ENCODE measurements at places on chromosomes 11 and 22.
A peak's percentile ranks its signal among the peaks of the same experiment; 100 is the strongest.

GRCh38 chr11:60511393-60511792, 3.8 kb upstream of the MS4A13 start:
- DNase-seq: no peak

- no peak for DNase-seq
Observed at GRCh38 chr22:36831206-36831605, 14.4 kb upstream of the PVALB start.

GRCh38 chr11:33773987-33774735, at the start of gene FBXO3:
FBXO3 (minus strand) TSS chr11:33774520; CDS start chr11:33774497, 23 bp downstream.
- peak; percentile 85 for DNase-seq

- DNase-seq: no peak
Observed at GRCh38 chr22:49090853-49091135, 736.9 kb downstream of the BRD1 start.

GRCh38 chr11:59459916-59460315, 3.2 kb downstream of the OR4D6 start:
- no peak for DNase-seq

DNA sequence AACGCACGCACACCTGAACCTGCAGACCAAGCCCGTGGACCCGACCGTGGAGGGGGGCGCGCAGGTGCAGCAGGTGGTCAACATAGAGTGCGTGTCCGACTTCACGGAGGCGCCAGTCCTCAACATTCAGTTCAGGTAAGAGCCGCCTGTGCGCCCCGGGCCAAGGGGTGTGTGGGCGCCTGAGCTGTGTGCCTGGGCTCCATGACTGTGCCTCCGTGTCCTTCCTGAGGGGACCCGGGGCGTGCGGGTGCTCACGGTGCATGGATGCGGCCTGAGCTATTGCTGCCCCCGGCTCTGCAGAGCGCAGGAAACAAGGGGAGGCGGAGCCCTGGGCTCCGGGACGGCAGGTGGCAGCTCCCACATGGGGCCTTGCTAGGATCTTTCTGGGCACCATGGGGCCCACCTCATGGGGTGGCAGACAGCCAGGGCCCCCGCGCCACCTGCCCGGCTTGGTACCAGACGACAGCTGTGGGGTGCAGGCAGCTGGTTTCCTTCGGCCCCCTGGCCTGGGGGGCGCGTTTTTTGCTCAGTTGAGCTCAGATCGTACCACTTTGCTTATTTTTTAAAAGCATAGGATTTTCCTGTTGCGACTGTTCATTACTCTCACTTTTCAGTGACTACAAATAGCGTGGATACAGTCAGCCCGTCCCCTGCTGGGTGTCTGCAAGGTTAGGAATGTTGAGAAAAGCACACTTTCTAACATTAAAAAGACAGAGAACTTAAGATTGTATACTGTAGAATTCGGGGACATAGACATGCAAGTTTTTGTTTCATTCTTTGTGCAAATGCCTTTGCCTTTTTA, 28.3 kb downstream of the MUC6 start:
- DNase-seq: no peak

DNA sequence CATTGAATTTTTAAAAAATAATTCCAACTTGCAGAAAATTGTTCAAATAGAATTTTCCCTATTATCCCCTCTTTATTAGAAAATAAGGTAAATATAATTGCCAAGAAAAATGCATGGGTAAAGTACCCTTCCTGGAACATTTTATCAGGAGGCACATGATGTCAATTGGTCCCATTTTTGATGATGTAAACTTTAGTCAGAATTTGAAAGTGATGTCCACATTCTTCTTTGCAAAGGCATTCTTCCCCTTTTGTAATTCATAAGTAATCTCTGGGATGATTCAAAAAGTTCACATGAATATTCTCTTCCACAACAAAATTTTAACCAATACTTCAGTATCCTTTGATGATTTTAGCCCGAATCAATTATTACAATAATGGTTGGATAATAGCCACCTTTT, 86.9 kb upstream of the ANO3 start:
- no peak for DNase-seq

DNA sequence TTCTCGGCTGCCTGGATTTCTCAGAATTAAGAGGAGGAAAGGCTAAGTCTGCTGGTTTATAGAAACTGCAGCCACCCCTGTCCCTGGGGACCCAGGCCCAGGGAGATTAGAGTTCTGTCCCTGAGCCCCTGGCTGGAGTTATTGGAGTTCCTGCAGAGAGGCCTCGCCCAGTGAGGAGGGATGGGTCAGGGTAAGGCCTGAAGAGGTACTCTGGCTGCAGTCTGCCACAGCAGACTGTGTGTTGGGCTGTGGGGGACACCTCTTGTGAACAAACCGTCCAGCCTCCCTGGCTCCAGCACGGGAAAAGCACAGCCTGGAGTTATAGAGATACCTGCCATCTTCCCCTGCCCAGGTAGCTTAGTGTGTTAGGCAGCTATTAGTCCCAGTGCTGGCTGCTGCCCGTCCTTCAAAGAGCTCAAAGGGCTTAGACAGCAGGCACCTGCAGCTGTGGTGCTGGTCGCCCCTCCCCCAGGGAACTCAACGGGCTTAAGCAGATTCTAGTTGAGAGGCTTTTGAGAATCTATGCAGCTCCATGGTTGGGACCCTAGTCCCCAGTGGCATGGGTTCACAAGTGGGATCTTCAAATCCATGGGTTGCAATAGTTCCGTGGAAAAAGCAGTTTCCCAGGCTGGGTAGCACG, 36.6 kb upstream of the MUC15 start:
- no peak for DNase-seq

DNA sequence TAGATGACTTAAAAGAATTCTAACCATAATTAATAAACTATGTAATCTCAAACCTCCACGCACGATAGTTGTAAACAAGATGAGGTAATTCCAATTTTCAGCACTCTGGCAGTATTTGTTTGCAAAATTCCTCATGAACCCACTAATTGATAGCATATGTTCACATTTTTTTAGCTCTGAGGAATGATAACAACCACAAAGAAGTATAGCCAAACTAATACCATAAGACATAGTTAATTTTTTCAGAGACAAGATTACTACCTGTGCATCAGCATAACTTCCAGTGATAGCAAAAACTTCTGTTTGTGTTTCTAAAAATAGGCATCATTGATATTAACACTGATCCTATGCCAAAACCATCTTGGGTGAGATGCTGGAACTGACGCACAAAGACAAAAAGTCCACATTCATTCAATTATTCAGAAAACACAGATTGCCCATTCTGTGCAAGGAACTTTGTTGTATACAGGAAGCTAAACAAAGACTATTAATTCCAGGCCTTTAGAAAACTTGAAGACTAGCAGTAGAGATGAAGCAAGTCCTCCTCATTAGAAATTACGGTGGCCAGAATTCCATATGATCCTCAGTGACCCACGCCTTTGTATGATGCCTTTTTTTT, 57.7 kb downstream of the PDGFD start:
- DNase-seq: no peak

GRCh38 chr11:31870609-31871309, 59.6 kb upstream of the PAX6 start:
- peak; percentile 39 for DNase-seq

DNA sequence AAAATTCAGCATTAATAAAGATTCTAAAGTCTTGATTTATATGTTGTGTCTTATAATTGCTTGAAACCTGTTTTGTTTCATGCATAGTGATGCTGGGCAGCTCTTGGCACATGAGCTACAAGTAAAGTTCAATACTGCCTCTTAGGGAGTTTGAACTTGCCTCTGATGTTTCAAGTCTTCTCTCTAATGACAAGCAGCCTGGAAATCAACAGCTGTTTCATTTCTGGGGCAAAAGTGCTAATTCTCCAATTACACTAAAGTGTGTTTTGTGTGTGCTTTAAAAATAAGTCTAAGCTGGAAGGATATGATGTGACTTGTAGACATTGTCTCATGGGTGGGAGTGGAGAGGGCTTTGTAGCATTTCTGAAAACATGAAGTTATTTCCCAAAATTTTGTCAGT, 23.7 kb upstream of the SESN3 start:
- DNase-seq: no peak
